Substantia nigra (tissue), 51 donors: ENCODE measurements at places on chromosomes 6 and 20.

GRCh38 chr6:127119102-127120022 lies 891 bp downstream of the RSPO3 start:
- no peak for DNase-seq

DNA sequence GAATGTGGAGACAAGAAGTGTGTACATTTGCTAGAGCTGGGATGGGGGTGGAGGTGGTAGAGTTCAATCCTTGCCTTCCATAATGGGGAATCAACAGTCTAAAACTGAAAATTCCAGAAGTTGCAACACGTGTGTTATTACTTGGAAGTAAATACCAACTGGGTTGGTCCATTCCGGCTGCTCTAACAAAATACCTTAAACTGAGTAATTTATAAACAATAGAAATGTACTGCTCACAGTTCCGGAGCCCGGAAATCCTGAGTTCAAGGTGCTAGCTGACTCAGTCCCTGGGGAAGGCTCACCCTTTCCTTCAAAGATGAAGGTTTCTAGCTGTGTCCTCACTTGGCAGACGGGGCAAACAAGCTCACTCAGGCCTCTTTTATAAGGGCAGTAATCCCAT lies 59.0 kb downstream of the RIN2 start:
- no peak for DNase-seq

DNA sequence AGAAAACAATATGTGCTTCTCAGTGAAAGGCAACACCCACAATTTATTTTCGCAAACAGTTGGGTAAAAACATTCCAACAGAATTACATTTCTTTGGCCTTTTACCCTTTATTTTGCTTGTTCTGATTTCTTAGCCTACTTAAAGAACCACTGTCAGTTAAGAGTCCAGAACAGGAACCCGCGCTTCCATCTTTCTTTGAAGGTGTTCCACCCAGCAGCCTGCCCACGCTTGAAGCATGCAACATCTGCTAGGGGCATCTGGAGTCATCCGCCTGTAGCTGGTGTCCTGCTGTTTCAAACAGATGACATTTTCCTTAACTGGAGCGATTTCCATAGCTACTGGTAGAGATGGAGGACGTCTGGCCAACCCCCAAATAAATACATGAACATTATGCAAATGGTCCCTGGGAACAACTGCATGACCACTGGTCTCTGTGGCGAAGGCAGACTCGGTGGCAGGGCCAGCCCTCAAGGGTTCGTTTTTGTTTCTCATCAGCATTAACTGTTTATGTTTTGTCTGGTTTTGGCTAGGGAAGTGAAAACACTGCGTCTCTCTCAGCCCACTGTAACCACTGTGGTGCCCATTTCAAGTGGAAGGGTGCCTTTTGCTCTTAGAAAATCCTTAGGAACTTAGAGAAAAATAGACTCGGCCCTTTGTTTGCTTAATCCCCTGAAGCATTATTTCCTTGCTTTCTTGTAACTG lies 51.6 kb downstream of the LAMA4 start:
- DNase-seq = no peak

DNA sequence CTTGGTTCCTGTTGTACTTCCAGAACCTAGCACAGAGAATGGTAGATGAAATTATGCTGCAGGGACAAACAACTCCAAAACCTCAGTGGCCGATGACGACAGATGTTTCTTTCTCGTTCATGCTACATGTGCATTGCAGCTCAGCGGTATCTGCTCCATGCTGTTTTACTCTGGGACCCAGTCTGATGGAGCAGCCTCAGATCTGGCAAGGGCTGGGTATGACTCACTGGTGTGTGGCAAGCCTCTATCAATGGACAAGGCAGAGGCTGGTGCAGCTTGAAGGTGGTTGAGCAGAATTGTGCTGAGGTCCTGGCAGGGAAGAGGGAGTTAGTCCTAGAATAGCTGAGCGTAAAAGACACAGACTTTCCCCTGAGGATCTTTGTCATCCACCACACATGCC lies 10.3 kb upstream of the BLCAP start:
- no peak for DNase-seq

DNA sequence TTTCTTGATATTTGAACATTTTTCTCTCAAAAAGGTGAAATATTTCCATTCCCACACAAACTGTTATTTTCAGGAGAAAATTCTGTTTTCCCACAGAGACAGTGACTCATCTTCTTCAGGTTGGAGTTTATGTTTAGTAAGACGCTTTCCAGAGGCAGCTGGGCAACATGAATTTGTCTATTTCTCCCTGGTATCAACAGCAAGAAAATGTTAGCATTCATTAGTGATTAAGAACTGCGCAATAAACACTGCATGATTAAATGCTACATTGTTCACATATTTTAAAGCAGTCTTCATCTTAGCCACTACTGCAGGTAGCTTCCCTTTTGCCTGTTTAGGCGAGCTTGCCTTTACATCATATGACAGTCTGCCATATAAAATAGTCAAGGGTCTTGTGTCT lies 295.7 kb downstream of the C6orf118 start:
- no peak for DNase-seq

GRCh38 chr20:11261533-11262000 lies 587.8 kb upstream of the JAG1 start:
- DNase-seq = no peak

GRCh38 chr6:63663956-63664281 lies 28.3 kb downstream of the PHF3 start:
- DNase-seq = no peak

DNA sequence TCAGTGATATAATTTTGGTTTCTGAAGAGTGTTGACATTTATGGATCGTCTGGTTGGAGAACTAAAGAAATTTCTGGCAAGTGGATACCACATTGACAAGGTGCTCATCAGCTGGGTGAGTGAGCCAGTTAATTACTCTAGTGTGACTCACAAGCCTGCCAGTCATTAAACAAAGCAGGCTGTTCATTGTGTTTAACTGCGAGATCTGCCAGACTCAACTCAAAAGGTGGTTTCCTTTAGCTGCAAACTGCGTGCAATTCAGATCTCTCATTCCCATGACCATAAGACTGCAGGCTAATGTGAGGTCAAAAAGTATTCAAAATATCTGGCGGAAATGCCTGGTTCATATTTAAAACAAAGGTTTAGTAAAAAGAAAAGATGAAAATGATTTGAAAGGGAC lies 32.5 kb upstream of the IYD start:
- DNase-seq = no peak

GRCh38 chr6:24755279-24755678 lies 19.5 kb upstream of the GMNN start:
- DNase-seq = no peak

- no peak for DNase-seq
Observed at GRCh38 chr20:48463916-48464315, 363.9 kb downstream of the PREX1 start.

- no peak for DNase-seq
Observed at GRCh38 chr6:130815200-130816071, 11.8 kb upstream of the SMLR1 start.

- peak; percentile 6 for DNase-seq
Observed at GRCh38 chr6:137313928-137314855, 95.0 kb upstream of the IFNGR1 start.

DNA sequence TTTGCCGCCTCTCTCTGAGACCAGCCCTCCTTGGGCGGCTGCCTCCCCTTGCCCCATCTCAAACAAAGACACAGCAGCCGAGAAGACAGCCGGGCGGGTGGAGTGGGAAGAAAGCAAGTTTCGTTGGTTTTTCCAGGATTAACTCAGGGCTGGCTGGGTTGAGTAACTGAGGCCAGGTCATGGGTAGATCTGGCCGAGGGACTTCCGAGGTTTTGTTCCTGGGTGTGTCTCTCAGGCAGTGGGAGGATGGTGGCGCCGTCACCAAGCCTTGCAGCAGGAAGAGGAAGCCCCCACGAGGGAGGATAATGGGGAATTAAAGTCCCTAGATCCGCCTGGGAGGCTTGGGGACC lies 167.2 kb downstream of the TTLL2 start:
- DNase-seq = no peak

DNA sequence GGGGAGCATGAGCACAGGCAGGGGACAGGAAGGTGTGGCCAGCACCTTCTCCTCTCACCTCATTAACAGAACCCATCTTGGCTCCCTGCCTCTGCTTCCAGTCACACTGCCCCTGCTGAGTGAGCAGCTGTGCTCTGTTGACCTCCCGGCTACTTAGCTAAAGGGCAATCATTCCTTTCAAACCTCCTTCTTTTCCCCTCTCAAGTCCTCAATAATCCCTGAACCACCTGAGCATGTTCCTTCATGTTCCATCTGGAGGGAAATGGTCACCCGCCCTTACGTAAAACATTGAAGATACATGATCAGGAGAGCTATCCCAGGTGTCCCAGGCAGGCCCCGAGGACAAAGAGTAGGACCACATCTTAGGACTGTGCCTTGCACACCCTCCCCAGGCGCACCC lies 21.7 kb upstream of the MRPS10 start:
- DNase-seq = no peak

DNA sequence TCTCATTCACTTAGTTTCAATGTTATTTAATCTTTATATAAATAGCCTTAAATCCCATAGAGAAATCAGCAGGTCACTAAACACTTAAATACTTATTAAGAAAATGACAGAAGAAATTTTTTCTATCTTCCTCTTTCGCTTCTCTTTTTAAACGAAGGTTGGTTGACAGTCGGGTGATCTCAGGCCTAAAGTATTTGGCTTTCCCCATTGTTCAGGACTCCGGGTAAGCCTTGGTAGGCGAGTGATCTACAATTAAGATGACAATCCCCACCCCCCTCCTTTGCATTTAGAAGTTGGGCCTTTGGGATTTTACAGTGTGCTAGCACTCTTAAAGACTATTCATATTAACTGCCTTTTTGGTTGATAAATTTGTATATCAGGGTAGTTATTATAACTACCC lies 19.7 kb upstream of the UTRN start:
- DNase-seq = no peak

DNA sequence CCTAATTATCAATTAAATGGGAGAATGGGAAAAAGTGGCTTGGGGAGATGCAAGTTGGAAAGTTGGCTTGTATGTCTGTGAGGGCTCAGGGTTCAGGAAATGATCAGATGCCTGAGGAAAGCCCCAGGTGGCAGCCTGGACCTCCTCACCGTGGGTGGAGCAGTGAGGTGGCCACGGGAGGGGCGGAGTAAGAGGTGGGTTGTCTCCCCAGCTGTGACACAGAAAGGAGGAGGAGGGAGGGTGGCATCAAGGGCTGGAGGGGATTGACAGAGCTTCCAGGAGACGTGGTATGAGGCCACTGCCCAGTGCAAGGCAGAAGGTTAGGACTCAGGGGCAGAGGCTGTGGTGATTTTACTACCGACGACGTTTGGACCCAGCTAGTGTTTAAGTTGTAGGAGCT lies 672.2 kb downstream of the PRKN start:
- no peak for DNase-seq

DNA sequence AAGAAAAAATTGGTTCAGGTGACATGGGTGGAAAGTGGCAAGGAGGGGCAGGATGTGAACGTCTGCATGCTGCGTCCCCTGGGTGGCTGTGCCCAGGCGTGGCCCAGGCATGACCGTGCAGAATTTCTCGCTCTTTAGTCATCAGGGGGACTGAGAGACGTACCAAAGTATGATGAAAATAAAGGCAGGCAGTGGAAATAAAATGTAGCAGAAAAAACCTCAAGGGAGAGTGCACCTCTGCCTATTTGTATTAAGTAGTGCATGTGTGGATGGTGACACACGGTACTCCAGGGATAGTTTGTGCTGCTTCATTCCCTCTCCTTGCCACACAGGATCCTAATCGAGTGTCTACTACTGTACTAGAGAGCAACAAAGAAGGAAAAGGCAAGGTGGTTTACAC lies 81.1 kb downstream of the ATP9A start:
- no peak for DNase-seq

GRCh38 chr6:143163621-143164020 lies 102.9 kb downstream of the AIG1 start:
- DNase-seq = no peak

GRCh38 chr20:10527781-10528180 lies 92.7 kb downstream of the SLX4IP start:
- DNase-seq = no peak

GRCh38 chr6:36730424-36731380 lies 33.1 kb downstream of the RAB44 start:
- DNase-seq = no peak

DNA sequence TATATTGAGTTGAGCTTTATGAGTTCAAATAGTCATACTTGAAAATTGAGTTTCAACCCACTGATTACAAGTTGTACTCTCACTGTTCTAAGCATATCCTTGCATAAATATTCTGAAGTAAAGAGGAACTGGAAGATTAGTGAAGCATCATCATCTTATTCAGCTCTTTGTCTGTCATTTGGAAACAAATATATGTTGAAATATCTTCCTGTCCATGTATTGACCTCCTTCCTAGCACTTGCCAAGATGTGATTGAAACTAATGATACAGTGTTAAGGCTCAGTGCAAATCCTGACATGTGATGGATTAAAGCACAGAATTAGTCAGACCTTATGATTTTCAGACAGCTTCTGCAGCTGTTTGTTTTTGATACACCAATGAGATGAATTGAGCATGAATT lies 434.3 kb downstream of the TBC1D32 start:
- no peak for DNase-seq

DNA sequence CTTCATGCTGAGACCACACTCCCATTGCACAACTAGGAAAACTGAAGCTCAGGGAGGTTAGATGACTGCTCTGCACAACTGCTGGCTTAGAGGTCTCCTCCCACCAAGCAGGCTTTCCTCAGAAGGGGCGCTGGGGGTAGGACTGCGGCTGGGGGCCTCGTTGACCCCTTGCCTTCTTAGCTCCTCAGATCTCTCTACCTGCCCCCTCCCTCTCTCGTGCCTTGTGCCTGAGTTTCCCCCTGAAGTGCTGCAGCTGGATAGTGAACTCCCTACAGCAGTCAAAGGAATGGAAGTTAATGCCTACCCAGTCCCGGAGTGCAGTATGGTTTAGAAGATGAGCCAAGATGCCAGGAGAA lies 149.8 kb downstream of the GRM4 start:
- no peak for DNase-seq
